H7 (cell line): ENCODE measurements at places on chromosomes 1 and 21.
A peak's percentile ranks its signal among the peaks of the same experiment; 100 is the strongest.

- peak; percentile 96 for DNase-seq
These were observed at the start of gene RYR2 for GRCh38 chr1:237041795-237042525. Gene RYR2, plus strand, starts transcription at chr1:237042184. Its CDS starts 338 bp downstream, at chr1:237042522.

DNA sequence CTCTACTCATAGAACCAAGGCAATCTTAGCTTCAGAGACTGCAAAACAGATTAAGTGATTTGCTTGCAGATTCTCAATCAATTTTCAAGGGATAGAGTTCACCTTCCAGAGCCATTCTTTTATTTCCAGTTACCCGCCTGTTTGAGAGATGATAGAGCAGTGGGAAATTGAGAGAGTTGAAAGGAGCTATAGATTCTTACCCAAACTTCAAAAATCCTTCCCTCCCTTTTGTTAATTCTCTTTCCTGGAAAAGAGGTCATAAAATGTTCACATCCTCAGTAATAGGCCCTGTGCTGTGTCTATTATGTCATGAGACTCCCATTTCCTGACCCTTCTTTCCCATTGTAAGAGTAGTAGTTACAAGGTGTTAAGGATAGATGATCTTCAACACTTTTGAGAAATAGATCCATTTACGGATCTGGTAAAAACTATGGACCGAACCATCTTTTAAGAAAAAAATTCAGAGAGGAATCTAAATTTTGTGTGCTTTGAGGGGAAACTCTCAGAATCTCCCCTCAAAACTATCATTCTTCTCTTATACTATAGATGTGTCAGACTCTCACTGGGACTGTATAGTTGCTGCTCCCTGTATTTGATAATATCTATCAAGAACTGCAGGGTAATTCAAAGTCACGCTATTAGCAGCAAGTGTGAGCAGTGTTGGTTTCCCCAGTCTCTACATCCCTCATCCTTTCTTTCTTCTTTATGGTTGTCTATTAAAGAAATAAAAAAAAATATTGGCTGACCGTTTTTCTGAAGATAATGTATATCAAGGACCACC, 8.0 kb downstream of the RGS4 start:
- no peak for DNase-seq

GRCh38 chr21:45811136-45811535, 167.6 kb downstream of the PCBP3 start:
- no peak for DNase-seq

- peak; percentile 78 for DNase-seq
These were observed 2.5 kb upstream of the TNFRSF18 start for GRCh38 chr1:1208713-1209433.

DNA sequence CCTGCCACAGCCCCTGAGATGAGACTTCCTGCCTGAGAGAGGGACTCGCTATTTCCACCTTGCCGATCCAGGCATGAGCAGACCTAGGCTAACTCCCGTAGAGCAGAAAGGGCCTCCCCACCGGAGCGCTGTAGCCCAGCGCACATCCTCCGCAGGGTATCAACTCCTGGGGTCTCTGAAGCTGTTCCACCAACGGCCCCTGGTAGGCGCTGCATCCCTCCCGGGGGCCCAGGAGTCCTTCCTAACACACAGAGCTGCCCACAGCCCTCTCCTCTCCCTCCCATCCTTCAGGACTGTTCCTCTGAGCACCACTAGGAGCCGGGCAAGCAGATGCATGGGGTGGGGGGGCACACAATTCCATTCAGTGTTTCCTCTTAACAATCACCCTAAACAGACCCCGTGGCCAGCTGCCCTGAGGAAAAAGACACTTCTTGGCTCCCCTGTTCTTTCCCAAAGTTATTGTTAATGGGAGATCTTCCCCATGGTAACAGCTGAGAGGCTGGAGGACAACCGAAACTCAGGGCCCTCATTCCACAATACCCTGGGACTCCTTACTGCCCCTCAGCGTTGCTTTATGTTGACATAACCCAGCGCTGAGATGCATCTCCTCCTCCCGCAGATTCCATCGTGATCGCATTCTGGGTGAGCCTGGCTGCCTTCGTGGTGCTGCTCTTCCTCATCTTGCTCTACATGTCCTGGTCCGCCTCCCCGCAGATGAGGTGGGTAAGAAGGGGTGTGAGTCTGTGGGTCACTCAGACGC, 7.5 kb downstream of the MRAP start:
- peak; percentile 88 for DNase-seq

GRCh38 chr1:151011154-151011850, 3.1 kb downstream of the PRUNE1 start:
- no peak for DNase-seq

GRCh38 chr1:242811092-242811840, 286.8 kb upstream of the PLD5 start:
- DNase-seq = no peak

- DNase-seq = no peak
These were observed 100.1 kb downstream of the C1orf21 start for GRCh38 chr1:184486761-184487445.

- DNase-seq = no peak
These were observed 13.3 kb upstream of the ERICH3 start for GRCh38 chr1:74686928-74687327.

DNA sequence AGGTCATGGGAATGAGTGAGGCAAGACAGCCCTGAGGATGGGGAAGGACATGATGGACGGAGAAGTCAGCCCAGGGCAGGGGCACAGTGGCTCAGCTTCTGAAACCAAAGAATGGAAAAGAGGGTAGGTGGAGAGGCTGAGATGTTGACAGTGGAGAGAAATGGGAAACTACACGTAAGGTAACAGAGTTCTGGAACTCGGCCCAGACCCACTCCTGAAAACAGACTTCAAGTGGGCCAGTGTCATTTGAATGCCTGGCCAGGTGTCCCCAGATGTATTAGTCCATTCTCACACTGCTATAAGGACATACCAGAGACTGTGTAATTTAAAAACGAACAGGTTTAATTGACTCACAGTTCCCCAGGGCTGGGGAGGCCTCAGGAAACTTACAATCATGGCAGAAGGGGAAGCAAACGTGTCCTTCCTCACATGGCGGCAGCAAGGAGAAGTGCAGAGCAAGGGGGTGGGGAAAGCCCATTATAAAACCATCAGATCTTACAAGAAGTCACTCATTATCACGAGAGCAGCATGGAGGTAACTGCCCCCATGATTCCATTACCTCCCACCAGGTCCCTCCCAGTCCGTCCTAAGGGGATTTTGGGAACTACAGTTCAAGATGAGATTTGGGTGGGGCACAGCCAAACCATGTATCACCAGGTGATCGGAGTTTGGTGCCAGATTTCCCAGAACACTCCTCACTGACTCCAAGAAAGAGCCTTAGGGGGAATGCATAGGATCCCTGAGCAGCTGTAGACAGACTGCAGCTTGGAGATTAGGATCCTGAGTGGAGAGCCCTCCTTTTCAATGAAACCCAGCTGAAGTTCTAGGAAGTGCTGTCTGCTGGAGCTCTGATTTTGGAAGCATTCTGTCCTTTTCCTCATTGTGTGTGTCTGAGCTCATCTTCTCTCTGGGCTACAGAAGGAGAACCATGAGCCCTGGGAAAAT, 40.3 kb downstream of the FHAD1 start:
- no peak for DNase-seq

GRCh38 chr1:89725011-89725370, 92.1 kb downstream of the LRRC8C start:
- no peak for DNase-seq

- peak; percentile 78 for DNase-seq
These were observed 136.5 kb upstream of the POU3F1 start for GRCh38 chr1:38183096-38183495.

GRCh38 chr1:35453031-35453430, 104.2 kb downstream of the KIAA0319L start:
- no peak for DNase-seq

DNA sequence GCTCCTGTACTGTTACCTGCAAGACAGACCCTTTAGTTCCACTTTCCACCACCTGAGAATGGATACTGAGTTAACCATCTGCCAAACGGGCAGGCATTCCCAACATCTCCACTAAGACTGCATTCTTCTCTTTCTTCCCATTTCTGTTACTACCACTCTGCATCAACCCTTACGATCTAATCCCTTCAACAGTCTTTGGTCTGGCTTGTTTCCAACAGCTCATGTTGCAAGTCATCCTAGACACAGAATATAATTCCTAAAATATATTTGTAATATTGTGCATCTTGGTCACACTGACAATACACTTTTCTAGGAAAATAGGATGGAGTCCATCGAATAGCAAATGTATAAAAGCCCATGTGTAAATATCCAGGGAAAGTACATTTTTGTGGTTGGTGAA, 166.7 kb downstream of the SIPA1L2 start:
- no peak for DNase-seq

DNA sequence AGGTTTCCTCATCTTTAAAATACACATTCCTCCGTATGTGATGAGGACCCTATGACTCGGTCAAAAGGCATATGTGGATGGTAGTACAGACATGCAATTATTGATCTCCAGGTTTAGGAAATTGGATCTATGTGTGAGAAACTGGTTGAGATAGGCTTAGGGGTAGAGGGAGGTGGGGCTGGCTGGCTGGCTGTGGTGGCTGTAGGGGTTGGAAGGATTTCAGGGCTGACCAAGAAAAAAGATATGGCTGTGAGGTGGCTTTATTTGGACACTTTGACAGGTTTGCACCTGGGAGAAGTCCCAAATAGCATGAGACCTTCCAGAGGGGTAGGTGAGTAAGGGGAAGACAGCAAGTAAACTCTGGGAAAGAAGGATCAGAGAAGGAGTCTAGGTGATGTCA, 39.6 kb upstream of the ADAM30 start:
- no peak for DNase-seq

DNA sequence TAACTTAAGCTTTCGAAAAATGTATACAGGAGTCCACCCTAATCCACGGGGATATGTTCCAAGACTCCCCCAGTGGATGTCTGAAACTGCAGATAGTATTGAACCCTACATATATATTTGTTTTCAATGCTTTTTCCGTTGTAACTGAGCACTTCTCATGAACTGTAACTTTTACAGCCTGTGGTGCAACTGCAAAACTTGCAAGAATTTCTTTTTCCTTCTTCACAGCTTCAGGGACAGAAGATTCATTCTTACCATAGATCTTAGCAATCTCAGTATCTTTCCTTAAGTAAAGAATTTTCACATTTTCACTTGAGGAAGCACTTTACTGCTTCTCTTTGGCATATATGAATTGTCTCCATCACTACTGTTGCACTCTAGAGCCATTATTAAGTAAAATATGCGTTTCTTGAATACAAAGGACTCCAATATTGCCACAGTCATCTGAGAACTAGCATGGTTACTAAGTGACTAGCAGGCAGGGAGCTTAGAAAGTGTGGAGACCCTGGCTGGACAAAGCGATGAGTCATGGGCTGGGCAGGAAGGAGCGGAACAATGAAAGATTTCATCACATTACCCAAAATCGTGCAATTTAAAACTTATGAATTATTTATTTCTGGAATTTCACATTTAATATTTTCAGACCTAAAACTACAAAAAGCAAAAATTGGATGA, 14.1 kb downstream of the DPYD start:
- DNase-seq = no peak

DNA sequence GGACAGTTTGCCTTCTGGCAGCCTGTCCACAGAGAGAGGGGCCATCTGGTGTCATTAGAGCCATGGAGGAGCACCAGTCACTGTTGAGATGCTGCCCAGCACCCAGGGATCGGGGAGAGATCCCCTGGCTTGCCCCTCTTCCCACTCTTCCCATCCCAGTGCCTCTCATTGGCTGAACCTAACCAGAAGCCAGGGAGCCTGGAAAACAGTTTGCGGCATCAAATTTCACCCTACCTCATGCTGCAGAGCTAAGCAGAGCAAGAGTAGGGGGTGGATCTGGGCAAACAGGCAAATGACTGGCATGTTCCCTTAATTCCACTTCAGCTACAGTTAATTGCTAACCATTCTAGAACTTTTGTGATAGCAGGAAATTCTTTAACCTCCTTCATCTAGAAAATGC, 19.1 kb downstream of the TRAF5 start:
- peak; percentile 71 for DNase-seq

- DNase-seq = peak; percentile 4
These were observed 36.8 kb upstream of the COL6A2 start for GRCh38 chr21:46061063-46061462.

DNA sequence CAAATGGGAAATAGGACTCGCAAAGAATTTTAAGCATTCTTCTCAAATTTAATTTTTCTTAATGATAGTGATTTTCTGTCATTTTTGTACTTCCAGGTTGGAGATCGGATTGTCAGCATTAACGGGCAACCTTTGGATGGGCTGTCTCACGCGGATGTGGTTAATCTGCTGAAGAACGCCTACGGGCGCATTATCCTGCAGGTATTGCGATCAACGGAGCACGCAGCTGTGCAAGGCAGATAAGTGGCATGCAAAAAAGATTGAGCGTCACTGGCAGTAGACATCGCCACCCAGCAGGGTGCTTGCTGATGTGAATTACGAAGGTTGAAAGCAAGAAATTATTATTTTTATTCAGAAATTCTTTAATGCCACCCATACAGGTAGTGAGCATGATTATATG, 65.9 kb upstream of the L1TD1 start:
- no peak for DNase-seq

DNA sequence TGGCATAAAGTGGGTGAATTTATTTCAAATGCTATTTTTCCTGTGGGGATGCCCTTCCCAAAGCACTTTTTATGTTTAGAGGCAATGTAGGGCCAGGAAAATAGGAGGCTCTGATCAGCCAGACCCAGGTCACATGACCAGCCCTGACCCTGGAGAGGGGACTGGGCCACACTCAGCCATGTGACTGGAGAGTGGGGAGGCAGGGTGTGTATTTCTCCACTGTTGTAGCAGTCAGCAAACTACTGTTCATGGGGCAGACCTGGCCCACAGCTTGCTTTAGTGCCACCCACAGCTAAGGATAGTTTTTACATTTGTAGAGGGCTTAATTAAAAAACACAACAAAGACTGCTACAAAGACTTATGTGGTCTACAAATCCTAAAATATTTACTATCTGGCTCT, 153.8 kb downstream of the ACTL8 start:
- no peak for DNase-seq

GRCh38 chr1:243791586-243792267, 58.3 kb downstream of the AKT3 start:
- DNase-seq = no peak

GRCh38 chr21:35252831-35253230, 203.7 kb upstream of the RUNX1 start:
- no peak for DNase-seq

GRCh38 chr1:19480282-19480681, 5.1 kb downstream of the CAPZB start:
- DNase-seq = no peak

- DNase-seq = peak; percentile 40
These were observed 69.2 kb downstream of the LMX1A start for GRCh38 chr1:165287329-165287728.

DNA sequence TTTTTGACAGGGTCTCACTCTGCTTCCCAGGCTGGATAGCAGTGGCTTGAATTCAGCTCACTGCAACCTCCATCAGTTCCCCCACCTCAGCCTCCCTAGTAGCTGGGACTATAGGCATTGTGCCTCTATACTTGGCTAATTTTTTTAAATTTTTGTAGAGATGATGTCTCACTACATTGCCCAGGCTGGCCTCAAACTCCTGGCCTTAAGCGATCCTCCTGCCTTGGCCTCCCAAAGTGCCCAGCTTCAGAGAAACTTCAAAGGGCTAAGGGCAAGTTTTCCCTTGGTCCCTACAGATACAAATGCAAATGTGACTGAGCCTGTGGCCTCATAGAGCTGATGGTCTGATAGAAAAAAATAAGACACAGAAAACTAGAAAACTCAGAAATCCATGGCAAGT, 52.9 kb upstream of the PRRC2C start:
- DNase-seq = no peak

GRCh38 chr1:86833461-86834215, 80.3 kb downstream of the SELENOF start:
- DNase-seq = peak; percentile 76
